ENCODE measurements at places on chromosomes 4 and X.

- DNase-seq = no peak
Observed at GRCh38 chrX:45351478-45351877, 150.8 kb upstream of the DIPK2B start.

- no peak for DNase-seq
Observed at GRCh38 chr4:35900286-35901243, 343.7 kb downstream of the ARAP2 start.

DNA sequence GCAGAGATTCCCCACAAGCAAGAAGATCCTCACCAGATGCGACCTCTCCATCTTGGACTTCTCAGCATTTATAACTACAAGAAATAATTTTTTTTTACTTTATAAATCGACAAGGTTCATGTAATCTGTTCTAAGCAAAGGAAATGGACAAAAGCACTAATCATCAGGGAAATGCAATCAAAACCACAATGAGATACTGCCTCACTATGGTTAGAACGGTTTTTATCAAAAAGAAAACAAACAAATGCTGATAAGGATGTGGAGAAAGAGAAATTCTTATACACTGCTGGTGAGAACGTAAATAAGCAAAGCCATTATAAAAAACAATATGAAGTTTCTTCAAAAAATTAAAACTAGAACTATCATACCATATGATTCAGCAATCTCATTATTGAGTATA lies 1382.6 kb downstream of the ARAP2 start:
- no peak for DNase-seq

DNA sequence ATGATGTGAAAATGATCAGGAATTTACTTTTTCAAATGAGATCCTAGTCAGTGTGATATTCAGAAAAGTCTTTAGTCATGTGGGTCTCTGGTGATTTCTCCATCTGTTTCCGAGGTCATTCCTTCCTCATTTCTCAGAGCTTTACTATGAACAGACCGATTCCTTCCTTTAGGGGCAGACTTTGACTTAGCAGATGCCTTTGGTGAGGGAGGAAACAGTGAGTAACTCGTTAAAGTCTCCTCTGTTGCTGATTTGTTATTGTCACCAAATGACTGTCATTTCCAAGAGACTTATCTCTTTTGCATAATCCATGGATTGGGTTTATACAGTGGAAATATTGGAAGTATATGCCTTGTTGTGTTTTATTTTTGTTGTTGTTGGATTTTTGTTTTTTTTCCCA lies 76.2 kb upstream of the CD99 start:
- no peak for DNase-seq

- DNase-seq = no peak
Observed at GRCh38 chr4:26082565-26082964, 168.5 kb downstream of the SMIM20 start.

DNA sequence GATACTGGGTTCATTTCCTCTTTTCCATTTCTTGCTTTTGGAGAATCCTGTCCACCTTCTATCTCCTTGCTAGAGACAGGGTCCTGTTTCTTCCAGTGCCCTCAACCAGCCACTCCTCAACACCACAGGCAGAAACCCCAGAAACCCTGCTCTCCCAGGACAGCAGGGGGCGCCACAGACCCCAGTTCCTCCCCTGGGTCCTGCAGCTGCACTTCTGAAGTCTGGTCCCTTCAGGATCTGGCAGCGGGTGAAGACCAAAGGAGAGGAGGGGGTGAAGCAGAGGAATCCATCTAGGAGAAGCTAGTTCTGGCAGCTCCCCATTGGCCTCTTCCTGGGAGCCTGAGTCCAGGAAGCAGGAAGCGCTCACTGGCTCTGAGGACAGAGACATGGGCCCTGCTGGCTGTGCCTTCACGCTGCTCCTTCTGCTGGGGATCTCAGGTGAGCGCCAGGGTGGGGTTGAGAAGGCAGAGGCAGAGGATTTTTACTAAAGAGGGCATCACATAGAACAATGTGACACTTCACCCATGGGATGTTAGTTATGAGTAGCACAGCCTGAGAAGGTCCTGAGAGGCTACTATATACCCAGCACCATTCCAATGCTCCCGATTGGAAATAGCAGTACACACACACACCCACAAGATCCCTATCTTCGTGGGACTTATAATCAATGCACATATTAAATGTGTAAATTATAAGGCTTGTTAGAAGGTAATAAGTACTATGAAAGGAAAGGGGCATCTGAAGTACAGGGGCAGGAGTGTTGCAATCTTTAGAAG lies at the start of gene PRSS48:
PRSS48 (plus strand) TSS at position 375 of the 776 bp plus-strand sequence; CDS start at position 387, 12 bp downstream.
- peak; percentile 32 for DNase-seq
